ENCODE measurements at places on chromosomes 2 and 18. TPM values are rescaled to one million over a fixed set of nuclear protein-coding genes. Genes with fewer than 3 reads are reported as not detected.

DNA sequence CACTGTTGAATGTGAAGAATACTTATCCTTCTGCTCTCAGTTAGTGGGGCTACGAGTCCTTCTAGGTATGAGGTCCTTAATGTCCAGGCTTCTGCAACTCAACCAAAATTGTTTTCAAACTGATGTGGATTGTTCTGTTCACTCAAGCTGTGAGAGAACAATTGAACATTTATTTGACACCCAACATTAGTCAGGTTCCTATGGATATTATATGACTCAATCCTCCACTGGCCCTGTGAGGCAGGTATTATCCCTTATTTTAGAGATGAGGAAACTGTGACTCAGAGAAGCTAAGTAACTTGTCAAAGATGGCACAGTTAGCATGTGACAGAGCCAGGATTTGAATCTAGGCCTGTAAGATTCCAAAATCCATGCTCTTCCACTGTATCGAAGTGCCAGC lies 1.2 kb upstream of the LYG2 start:
- no peak for DNase-seq

- no peak for DNase-seq
Measured at GRCh38 chr2:145841973-145842372, 1322.1 kb upstream of the ZEB2 start.

GRCh38 chr18:24198461-24198860 lies 59.6 kb downstream of the CABYR start:
- no peak for DNase-seq

DNA sequence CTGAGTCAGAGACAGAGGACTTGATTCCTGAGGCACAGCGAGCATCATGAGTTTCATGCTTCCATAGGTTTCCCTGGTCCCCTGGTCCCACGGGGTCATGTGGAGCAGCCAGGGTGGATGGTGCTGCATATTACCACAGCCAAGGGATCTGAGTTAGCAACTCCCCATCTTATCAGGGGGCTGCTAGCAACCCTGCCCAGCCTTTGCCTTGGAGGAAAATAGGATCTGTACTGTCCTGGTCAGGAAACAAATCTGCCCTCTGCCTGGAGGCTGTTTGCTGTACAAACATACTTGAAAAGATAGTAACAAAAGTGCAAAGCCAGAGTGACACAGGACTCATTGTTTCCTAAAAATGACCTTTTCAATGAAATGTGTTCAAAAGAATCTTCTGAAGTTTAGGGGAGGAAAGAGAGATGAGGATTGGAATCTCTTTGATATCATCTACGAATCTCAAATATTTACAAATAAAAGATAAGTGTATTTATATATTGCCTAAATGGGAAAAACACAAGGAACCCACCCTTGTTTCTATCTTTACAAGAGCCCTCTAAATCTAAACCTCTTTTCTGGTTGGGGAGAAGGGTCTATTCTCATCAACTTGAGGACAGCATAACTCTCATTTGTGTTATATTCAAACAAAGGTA lies 194.8 kb downstream of the CD226 start:
- DNase-seq: no peak

GRCh38 chr18:5539391-5539790 lies 4.4 kb downstream of the EPB41L3 start:
- no peak for DNase-seq

STK11IP gene
- total RNA-seq: 39.5 TPM

ALKAL2 gene
- total RNA-seq: 1.9 TPM

RAD51AP2 gene
- total RNA-seq: not detected
